ENCODE measurements at places on chromosomes 6 and 20.

DNA sequence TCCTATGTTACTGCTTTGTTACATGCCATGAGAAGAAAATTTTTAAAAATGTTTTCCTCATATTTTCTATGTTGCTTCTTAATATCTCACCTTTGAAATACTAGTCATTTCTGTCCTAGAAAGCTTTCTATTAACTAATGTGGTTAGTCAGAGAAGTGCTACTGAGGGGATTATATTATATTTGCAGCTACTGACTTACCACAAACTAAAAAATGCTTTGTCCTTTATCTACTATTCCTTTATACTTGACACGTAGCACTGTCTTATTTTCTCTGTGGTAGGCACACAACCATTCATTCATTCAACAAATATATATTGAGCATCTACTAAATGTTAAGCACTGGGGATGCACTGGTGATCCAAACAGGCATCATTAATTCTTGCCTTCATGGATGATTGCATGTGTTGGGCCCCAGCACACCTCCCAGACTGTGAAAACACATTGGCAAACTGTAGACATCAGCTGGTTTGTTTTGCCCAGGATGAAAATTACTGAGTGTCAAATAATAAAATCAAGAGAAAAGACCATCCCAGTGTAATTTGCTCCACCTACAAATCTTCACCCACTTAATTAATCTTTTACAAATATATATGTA, 10.7 kb upstream of the MLIP start:
- no peak for DNase-seq

GRCh38 chr6:107819964-107820337, 4.2 kb downstream of the SCML4 start:
- no peak for DNase-seq

- DNase-seq: no peak
Measured at GRCh38 chr20:10982692-10983091, 308.9 kb upstream of the JAG1 start.

DNA sequence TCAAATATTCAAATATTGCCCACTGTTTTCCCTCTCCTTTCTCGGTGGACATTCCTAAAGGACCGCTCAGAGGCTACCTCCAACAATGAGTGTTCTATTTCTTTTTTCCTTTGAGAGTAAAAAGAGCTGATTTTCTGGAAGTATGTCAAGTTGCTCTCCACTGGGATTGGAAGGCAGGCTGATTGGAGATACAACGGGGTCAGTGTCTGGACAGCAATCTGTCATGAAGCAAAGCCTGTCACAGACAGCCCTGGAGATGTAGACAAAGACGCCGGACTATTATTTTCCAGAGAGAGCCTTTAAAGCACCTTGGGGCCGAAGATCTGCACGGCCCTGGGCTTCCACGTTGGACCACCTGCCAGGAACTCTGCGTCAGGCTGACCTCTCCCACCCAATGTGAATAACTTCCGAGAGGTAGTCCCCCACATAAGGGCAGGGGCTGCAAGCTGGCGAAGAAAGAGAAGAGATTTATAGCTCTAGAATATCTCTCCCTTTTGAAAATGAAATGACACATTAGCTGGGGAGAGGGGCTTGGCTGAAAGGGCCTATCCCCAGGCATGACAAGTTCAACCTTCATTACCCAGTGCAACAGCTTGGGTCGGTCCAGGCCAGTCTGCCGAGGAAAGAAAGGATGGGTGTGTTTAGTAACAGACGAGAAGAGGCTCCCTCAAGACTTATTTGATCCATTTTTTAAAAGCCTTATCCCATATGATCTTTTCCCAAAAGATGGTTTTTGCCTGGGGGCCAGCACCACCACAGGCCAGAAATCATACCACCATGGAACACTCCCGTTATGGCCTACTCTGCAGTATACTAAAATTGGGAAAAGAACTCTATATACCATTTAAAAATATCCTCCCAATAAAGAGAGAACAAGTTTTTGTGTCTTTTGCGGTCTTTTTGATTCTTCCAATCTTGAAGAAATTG, 131.1 kb downstream of the OLIG3 start:
- no peak for DNase-seq

DNA sequence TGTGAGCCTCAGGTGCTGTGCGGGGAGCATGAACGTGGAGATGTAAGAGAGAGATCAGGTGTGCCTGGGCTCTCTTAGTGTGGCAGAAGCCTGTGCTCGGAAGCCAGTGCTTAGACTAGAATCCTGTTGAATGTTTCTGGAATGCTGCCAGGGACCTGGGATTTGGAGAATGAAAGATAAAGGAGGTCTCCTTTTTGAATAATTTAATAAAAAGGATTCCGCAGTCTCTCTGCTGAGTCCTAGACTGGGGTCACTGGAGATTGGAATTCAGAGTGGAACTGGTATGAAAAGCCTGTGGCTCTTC, 18.8 kb upstream of the EFCAB8 start:
- no peak for DNase-seq

DNA sequence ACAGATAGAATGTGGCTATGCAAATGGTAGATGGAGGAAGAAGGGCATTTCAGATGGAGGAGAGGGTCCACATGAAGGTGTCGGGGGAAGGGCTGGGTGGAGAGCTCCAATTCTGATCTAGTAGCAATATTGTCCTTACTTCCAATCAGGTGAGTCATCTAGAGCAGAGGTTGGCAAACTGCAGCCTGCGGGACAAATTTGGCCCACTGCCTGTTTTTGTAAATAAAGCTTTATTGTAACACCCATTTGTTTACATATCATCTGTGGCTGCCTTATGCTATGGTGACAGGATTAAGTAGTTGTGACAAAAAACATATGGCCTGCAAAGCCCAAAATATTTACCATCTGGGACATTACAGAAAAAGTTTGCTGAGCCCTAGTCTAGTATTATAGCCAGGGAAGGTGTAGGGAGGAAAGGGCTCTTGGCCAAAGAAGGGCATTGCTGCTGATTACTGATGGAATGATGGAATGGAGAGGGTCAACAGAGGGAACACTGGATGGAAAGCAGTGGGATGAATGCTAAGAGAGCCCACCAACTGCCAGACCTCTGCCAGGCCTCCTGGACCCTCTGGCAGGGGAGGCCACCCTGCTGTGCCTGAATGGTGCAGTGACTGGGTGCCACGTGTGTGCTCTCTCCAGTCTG, 79.8 kb downstream of the SLC22A23 start:
- no peak for DNase-seq

DNA sequence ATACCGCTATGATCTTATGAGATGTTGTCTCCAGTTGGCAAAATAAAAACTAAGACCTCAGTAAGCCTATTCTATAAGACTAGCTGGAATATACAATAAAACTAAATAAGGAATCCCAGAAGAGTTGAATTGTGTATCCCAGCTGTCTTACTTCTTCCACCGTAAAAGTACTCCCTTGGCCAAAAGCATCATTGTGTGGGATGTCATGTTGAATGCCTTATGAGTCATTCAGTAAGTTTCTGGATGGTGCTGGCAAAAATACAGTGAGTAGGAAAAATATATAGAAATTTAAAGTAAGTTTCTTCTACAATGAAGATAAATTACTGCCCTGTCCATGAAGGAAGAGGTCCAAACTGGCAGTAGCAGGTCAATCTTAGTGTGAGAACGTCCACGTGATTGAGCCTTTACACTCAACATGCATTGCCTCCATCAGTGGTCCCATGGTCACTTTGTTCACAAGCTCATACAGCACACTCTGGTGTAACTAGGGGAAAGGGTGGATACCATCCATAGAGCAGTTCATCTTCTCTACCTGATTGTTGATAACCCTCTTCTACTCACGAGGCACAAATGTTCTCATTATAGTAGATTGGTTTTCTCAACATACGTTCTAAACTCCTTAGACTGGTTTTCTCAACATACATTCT, 13.7 kb upstream of the ZNF318 start:
- DNase-seq: no peak

- DNase-seq: no peak
Measured at GRCh38 chr6:152160346-152160745, 352.9 kb downstream of the ESR1 start.

GRCh38 chr6:150412221-150412620, 43.4 kb downstream of the IYD start:
- DNase-seq: no peak

DNA sequence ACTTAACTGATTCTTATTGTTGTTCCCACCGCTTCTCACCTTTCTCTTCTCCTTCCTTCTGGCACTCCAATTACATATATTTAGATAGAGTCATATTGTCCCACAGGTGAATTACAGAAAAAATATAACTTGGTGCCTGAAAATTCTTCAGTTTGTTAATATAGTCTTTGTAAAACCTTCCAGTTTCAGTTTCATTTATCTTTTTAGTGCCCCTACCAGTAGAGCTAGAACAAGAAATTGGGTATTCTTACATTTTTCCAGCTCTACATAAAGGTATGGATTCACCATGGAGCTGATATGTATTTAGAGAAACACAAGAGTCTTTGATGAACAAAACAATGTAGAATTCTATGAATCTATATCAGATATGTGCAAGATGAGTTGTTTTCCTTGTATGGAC, 10.7 kb downstream of the MANEA start:
- DNase-seq: no peak

GRCh38 chr6:167543602-167544497, 219.0 kb downstream of the TTLL2 start:
- DNase-seq: peak; percentile 11

- DNase-seq: peak; percentile 33
Measured at GRCh38 chr6:108114841-108115597, 40.5 kb upstream of the OSTM1 start.

DNA sequence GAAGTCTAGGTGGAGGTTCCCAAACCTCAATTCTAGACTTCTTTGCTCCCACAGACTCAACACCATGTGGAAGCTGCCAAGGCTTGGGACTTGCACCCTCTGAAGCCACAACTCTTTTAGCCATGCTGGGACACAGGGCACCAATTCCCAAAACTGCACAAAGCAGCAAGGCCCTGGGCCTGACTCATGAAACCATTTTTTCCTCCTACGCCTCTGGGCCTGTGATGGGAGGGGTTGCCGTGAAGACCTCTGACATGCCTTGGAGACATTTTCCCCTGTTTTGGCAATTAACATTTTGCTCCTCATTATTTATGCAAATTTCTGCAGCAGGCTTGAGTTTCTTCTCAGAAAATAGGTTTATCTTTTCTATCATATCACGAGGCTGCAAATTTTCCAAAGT, 355.4 kb upstream of the RUNX2 start:
- no peak for DNase-seq

- peak; percentile 77 for DNase-seq
Measured at GRCh38 chr20:32652739-32653526, 20.8 kb downstream of the C20orf203 start.

GRCh38 chr6:67642582-67642981, 992.5 kb upstream of the ADGRB3 start:
- DNase-seq: no peak

DNA sequence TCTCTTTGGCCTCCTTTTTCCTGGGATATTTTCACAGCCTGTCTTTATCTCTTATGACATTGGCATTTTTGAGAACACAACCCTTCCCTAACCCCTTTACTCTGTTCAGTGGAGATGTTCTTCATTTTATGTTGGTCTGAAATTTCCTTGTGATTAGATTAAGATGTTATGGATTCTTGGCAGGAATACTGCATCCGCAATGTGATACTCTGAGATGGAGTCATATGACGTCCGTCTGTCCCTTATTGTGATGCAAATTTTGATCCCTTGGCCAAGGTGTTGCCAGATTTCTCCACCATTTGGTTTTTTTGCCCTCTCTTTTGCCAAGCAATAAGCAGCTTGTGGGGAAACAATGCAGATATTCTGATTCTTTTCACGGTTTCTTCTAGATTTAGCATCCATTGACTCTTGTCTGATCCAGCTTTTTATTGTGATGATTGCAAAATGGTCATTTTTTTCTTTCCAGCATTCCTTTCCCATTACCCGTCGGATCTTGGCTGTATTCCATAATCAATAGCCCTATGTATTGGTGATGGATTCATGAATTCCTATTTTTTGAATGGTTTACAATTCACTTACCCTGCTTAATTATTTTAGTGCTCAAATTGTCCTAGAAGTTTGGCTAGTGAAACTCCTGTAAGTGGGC, 85.1 kb downstream of the NCOA3 start:
- no peak for DNase-seq

DNA sequence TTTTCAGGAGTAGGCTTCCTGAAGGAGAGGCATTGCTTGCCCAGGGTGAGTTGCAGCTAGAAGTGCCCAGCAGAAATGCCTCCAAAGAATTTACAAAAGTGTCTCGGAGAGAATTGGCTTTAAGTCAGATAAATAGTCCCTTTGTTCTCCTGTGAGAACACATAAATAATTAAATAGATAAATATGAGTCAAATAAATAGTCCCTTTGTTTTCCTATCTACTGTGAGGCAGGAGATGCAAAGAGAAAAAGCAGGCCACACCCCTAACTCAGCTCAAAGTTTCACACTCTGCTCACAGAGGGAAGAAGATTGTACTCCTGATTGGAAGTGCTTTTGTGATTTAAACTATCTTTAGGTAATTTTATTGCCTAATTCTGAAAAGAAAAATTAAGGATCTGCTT, 180.7 kb upstream of the PRSS16 start:
- DNase-seq: no peak

DNA sequence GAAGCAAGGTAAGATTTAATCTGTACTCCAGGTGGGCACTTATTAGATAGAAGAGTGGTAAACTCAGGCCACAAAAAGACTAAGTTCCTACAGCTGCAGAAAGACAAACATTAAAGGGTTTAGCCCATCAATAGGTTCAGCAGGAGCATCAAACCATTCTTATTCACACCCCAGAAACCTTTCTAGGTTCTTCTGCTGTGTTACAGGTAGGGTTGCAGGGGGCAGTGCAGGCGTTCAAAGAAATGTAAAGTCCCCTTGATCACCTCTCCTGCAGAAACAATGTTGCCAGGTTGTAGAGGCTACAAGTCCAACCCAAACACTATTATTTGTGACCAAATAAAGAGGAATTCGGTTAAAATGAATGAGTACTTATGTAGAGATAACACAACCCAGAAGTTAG, 31.8 kb downstream of the PHACTR1 start:
- DNase-seq: no peak

DNA sequence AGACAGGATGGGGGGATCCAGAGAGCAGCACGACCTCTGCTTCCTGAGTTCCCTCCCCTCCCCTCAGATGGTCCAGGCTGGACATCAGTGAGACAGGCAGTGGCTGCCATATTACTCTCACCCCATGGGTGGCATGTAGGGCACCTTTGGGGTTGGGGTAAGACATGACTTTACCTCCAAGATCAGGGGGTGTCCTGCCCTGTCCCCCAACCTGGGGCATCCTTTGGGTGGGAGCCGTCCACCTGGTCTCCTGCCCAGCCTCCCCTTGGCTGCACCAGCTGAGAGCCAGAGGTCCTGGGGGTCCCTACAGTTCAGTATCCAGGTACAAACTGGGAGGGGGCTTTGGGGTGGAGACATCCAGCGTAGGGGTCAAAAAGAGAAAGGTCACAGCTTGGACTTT, 48.7 kb upstream of the SLCO4A1 start:
- no peak for DNase-seq
